ENCODE measurements at places on chromosomes 1 and 21.

GRCh38 chr21:40640266-40640789 is 206.6 kb downstream of the DSCAM start:
- no peak for DNase-seq

GRCh38 chr1:12420171-12420570 is 190.3 kb downstream of the VPS13D start:
- DNase-seq = no peak

GRCh38 chr1:167957710-167958109 is 20.8 kb upstream of the MPC2 start:
- DNase-seq = no peak

DNA sequence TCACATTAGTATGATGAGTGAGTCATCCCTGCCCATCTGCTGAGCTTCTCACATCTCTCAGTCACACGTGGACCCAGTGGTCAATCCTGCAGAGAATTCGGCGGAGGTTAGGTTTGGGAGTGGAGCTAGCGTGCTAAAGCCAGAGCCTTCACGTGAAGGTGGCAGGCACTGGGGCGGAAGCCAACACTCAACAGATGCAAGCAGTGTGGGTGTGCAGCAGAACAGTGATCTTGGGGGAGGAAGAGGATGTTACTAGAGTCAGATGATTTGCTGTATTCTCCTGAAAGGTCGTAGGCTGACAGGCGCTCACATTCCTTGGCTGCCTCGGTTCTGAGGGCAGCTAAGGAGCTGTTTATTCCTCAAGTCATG is 6.7 kb downstream of the C1orf115 start:
- no peak for DNase-seq

- DNase-seq = no peak
These were observed 44.9 kb downstream of the C1orf198 start for GRCh38 chr1:230823426-230823825.

DNA sequence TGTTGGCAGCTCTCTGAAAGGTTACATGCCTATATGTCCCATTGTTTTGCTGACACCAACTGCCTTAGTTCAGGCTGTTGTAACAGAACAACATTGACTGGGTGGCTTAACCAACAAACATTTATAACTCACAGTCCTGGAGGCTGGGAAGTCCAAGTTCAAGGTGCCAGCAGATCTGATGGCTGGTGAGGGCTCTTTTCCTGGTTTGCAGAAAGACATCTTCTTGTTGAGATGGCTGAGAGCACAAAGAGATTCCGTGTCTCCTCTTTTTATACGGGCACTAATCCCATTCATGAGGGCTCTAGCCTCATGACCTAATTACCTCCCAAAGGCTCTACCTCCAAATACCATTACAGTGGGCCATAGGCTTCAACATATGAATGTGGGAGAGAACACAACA is 10.2 kb upstream of the STMN1 start:
- no peak for DNase-seq

DNA sequence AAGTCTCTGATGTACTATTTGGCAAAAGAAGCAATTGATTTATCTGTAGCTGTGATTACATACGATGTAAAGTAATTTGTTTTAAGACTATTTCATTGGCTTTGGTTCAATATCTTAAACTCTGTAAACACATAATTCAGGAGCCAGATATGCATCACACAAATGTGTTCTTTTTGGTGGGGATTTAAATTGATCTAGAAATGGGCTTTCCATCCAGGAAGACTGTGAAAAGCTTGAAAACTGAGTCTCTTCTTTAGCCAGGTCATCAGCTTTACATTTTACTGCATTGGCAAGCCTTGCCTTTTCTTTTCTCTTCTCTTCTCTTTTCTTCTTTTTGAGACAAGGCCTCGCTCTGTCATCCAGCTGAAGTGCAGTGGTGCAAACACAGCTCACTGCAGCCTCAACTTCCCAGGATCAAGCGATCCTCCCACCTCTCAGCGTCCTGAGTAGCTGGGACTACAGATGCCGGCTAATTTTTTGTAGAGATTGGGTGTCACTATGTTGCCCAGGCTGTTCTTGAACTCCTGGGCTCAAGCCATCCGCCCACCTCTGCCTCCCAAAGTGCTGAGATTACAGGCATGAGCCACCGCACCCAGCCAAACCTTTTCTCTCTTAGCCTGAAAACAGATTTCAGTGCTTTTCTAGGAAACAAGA is 1.4 kb downstream of the RCAN3 start:
- DNase-seq = no peak

DNA sequence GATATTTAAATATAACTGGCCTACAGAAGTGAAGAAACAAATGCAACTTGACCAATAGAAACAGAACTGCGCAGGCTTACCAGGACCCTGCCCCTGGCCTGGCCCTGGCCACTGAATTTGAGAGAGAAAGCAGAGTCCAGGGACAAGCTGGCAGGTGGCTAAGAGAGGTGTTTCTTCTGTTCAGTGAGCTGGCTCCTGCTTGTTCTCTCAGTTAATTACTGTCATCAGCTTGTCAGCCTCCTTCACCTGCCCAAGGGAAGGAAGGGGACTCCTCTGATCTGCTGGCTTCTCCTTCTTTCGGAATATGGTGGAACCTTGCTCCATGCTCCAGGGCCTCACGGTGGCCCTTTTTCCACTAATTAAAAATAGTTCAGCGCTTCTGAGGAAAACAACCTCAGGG is 388.4 kb downstream of the DISC1 start:
- no peak for DNase-seq

GRCh38 chr21:18070392-18070791 is 174.2 kb upstream of the CHODL start:
- no peak for DNase-seq

GRCh38 chr21:17784604-17785402 is 34.4 kb downstream of the C21orf91 start:
- DNase-seq = no peak
